Activated CD4-positive, alpha-beta T cell treated with anti-CD3 and anti-CD28 coated beads, Interleukin-2, amount 10 ng/mL, durations not matched to agents 24 days and 14 days (primary cell): ENCODE measurements at places on chromosomes 1 and 21. TPM values are rescaled to one million over a fixed set of nuclear protein-coding genes. Genes with fewer than 3 reads are reported as not detected.

GRCh38 chr1:225944387-225944786, 3.4 kb upstream of the LEFTY2 start:
- no peak for DNase-seq
- no peak overlapping the region for H3K4me3 ChIP-seq
- peaks cover 7% of the 10 kb centered on the region for H3K4me1 ChIP-seq
- H3K27me3 ChIP-seq, result peaks cover 15% of the 10 kb centered on the region

- no peak for DNase-seq
- H3K36me3 ChIP-seq, result no peaks in the 10 kb centered on the region
- H3K4me1 ChIP-seq, result peaks cover 7% of the 10 kb centered on the region
- H3K27me3 ChIP-seq, result peaks cover 46% of the 10 kb centered on the region
- no peak overlapping the region for H3K4me3 ChIP-seq
- H3K27ac ChIP-seq, result no peak overlapping the region
These were observed 4.3 kb downstream of the F3 start for GRCh38 chr1:94537254-94537653.

GRCh38 chr1:97120806-97121205, 399.2 kb downstream of the PTBP2 start:
- H3K27ac ChIP-seq, result no peak overlapping the region
- DNase-seq, result no peak
- H3K4me1 ChIP-seq, result no peaks in the 10 kb centered on the region
- no peaks in the 10 kb centered on the region for H3K27me3 ChIP-seq
- no peaks in the 10 kb centered on the region for H3K36me3 ChIP-seq
- H3K4me3 ChIP-seq, result no peak overlapping the region

GRCh38 chr21:14235101-14235500, 19.1 kb downstream of the RBM11 start:
- H3K27me3 ChIP-seq, result no peaks in the 10 kb centered on the region
- no peaks in the 10 kb centered on the region for H3K4me1 ChIP-seq
- no peaks in the 10 kb centered on the region for H3K36me3 ChIP-seq

- no peaks in the 10 kb centered on the region for H3K36me3 ChIP-seq
- H3K4me1 ChIP-seq, result peaks cover 9% of the 10 kb centered on the region
- peaks cover 22% of the 10 kb centered on the region for H3K27me3 ChIP-seq
These were observed 6.1 kb upstream of the ADAMTS1 start for GRCh38 chr21:26851109-26851944.

- H3K4me3 ChIP-seq, result no peak overlapping the region
- H3K36me3 ChIP-seq, result no peaks in the 10 kb centered on the region
- DNase-seq, result no peak
- no peaks in the 10 kb centered on the region for H3K27me3 ChIP-seq
These were observed 417.3 kb downstream of the USH2A start for GRCh38 chr1:216005916-216006315.

DNA sequence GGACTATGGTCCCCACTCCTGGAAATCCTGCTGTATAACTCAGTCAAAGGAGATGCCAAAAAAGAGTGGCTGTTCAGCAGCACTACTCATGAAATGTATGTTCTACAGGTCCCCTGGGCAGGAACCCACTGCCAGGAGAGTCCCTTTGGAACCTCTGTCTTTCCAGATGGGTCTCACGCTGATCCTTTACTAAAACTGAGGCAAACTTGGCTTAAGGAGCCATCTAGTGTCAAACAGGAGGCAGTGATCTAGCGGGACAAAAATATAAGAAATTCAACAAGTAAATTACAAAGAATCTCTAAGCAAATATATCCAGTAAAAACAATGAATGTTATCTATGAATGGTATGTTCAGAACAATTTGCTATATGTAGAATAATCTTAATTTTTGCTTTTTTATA, 80.5 kb upstream of the PRMT6 start:
- H3K4me3 ChIP-seq, result no peak overlapping the region
- no peak for DNase-seq
- H3K36me3 ChIP-seq, result no peaks in the 10 kb centered on the region

GRCh38 chr1:200738327-200738948, at the start of gene CAMSAP2:
CAMSAP2 (plus strand) TSS chr1:200738893; CDS start chr1:200739828, 935 bp downstream.
- H3K4me3 ChIP-seq, result peak within 1 kb of the TSS; percentile 94
- DNase-seq, result peak; percentile 89
- peaks cover 21% of the 10 kb centered on the region for H3K4me1 ChIP-seq

DNA sequence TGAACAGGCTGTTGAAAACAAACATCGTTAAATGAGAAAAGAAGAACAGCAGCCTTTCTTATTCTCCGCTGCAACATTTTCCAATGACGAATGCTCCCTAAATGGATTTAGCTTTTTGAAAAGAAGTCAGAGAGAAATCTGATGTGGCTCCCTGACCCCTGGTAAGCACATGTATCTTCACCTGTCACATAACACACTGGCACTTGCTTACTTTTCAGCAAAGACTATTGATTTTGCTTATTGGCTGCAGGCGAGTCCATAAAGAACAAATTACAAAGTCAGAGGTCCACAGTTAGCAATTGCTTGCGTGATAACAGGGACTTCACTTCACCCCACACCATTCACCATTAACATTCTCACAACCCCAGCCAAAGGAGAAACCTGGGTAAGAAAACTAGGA, 362.8 kb downstream of the GPATCH2 start:
- no peak overlapping the region for H3K4me3 ChIP-seq
- H3K36me3 ChIP-seq, result no peaks in the 10 kb centered on the region
- H3K27me3 ChIP-seq, result no peaks in the 10 kb centered on the region

GRCh38 chr1:15282038-15282437, 35.0 kb downstream of the FHAD1 start:
- no peaks in the 10 kb centered on the region for H3K4me1 ChIP-seq
- no peaks in the 10 kb centered on the region for H3K36me3 ChIP-seq
- DNase-seq, result no peak
- no peak overlapping the region for H3K4me3 ChIP-seq

DNA sequence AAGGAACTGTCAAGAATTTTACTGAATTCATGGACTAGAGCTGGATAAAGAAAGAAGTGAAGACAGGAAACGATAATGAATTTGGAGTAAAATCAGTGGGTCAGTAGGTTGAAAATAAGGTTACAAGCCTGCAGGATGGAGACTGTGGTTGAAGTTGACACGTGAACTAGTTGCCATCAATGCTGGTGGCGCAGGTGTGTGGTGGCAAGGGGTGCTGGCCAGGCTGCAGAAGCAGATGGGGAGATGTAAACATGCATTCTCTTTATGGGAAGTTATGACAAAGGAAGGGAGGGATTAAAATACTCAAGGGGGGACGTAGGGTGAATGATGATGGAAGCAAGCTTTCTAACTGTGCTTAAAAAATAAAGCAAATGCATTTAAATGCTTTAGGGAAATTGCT, 263.1 kb downstream of the KCNJ6 start:
- H3K27ac ChIP-seq, result no peak overlapping the region
- H3K4me1 ChIP-seq, result no peaks in the 10 kb centered on the region
- peaks cover 2% of the 10 kb centered on the region for H3K27me3 ChIP-seq
- DNase-seq, result no peak
- no peak overlapping the region for H3K4me3 ChIP-seq

DNA sequence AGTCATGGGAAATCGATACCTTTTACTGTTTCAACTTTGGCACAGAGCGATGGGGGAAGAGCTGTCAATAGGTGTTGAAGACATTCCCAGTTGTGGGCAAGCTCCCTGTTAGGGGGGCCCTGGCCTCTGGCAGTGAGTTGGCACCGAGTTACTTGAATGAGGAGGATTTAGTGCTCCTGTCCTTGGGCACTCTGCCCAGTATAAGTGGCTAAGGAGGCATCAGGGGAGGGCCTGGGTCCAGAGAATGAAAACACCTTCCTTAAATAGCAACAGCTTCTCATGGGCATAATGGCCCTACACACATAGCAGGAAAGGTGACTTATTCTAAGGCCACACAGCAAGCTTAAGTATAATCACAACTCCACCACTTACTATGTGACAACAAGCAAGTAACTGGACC, 664.4 kb downstream of the PTPRU start:
- DNase-seq, result no peak
- no peaks in the 10 kb centered on the region for H3K4me1 ChIP-seq
- peaks cover 22% of the 10 kb centered on the region for H3K27me3 ChIP-seq
- H3K4me3 ChIP-seq, result no peak overlapping the region
- H3K36me3 ChIP-seq, result no peaks in the 10 kb centered on the region

- peaks cover 43% of the 10 kb centered on the region for H3K4me1 ChIP-seq
- no peaks in the 10 kb centered on the region for H3K36me3 ChIP-seq
- peak overlapping the region; percentile 78 for H3K4me3 ChIP-seq
These were observed 28.2 kb downstream of the CD34 start for GRCh38 chr1:207882692-207883091.

GRCh38 chr1:1179983-1180861, 6.5 kb downstream of the TTLL10 start:
- no peak overlapping the region for H3K27ac ChIP-seq
- H3K4me3 ChIP-seq, result no peak overlapping the region

GRCh38 chr21:37682966-37683365, 233.3 kb downstream of the KCNJ6 start:
- no peaks in the 10 kb centered on the region for H3K36me3 ChIP-seq
- H3K27me3 ChIP-seq, result peaks cover 19% of the 10 kb centered on the region
- no peak for DNase-seq
- no peaks in the 10 kb centered on the region for H3K4me1 ChIP-seq
- no peak overlapping the region for H3K4me3 ChIP-seq

DNA sequence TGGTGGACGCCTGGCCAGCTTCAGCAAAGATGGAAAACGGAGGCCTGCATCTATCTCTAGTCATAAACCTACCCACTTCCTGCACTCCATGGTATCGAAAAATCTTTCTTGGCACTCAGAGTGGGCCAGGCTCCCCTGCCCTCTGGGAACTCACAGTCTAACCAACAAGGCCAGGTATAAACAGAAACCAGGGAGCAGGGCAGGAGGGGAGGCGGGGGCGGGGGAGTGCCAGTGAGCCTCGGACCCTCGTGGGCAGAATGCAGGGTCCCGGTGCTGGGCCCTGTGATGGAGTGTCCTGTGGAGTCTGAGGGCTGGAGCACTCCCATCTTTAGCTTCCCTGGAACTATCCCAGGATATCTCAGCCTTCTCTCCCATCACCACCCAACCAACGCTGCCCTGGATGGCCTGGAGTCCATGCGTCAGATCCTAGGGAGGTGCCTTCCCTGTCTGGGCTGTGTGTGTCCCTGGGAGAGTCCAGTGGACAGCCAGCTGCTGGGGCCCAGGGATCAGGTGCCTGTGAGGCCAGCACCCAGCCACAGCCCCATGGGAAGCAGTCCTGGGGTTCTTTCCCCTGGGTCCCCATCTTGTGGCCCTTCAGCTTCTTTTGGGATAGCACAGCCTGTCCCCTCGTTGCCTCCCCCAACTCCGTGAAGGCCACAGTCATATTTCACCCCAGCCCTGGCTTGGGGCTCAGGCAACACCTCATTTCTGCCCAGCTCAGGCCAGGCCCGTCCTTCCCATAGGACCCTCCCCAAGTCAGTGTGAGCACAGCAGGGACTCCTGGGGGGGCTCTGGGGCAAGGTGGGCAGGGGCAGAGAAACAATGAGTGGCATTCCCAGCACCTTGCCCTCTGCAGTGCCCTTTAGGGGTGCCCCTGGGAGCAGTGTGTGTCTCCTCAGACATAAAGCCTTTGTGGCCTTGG, 1.1 kb upstream of the EPS8L3 start:
- peaks cover 4% of the 10 kb centered on the region for H3K4me1 ChIP-seq
- H3K27me3 ChIP-seq, result no peaks in the 10 kb centered on the region
- peak overlapping the region; percentile 36 for H3K27ac ChIP-seq

DNA sequence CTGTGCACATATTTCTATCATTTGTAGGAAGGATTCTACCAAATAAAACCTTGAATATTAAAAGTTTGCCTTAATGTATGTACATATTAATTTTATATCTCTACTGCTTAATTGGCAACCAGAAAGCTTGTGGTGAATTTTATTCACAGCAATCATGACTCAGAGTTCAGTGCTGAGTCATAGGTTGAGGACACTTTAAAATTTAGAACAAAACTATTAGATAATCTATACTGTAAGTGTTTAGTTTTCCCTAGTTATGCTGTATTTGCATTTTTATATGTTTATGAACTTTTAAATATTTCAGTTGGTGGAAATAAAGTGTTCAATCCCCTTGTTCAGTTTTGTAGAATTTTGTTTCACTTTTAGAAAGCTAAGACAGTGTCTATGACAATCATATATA, 841.5 kb downstream of the KCNT2 start:
- DNase-seq, result no peak
- H3K27me3 ChIP-seq, result no peaks in the 10 kb centered on the region

DNA sequence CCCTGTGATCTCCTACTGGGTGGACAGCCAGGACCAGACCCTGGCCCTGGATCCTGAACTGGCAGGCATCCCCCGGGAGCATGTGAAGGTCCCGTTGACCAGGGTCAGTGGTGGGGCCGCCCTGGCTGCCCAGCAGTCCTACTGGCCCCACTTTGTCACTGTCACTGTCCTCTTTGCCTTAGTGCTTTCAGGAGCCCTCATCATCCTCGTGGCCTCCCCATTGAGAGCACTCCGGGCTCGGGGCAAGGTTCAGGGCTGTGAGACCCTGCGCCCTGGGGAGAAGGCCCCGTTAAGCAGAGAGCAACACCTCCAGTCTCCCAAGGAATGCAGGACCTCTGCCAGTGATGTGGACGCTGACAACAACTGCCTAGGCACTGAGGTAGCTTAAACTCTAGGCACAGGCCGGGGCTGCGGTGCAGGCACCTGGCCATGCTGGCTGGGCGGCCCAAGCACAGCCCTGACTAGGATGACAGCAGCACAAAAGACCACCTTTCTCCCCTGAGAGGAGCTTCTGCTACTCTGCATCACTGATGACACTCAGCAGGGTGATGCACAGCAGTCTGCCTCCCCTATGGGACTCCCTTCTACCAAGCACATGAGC, 17.2 kb upstream of the SLC25A44 start:
- no peak overlapping the region for H3K4me3 ChIP-seq
- H3K27me3 ChIP-seq, result no peaks in the 10 kb centered on the region
- H3K27ac ChIP-seq, result no peak overlapping the region
- H3K36me3 ChIP-seq, result no peaks in the 10 kb centered on the region
- peaks cover 13% of the 10 kb centered on the region for H3K4me1 ChIP-seq
- no peak for DNase-seq

- H3K4me3 ChIP-seq, result no peak overlapping the region
- peak overlapping the region; percentile 72 for H3K27ac ChIP-seq
- DNase-seq, result no peak
- peaks cover 29% of the 10 kb centered on the region for H3K36me3 ChIP-seq
- no peaks in the 10 kb centered on the region for H3K27me3 ChIP-seq
- peaks cover 14% of the 10 kb centered on the region for H3K4me1 ChIP-seq
These were observed 10.4 kb downstream of the LRRC42 start for GRCh38 chr1:53956308-53957168.

DNA sequence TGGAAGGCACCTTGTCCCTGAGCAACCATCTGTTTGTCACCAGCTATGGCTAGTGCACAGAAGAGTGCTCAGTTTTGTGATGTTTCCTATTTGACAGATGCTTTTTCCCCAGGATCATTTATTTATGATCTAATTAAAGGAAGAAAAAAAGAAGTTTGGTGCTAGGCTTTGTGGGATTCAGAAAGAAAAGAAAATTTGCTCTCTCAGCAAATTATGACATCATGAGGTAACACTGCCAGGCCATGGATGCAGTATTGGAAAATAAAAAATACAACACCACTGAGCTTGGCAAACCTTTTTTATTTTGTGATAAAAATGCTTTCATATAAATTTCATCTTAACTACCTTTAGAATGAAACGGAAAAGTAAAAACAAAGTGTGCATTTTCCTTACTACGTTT, 15.5 kb upstream of the ADAM30 start:
- peak; percentile 8 for DNase-seq
- peaks cover 45% of the 10 kb centered on the region for H3K36me3 ChIP-seq
- no peaks in the 10 kb centered on the region for H3K27me3 ChIP-seq
- no peak overlapping the region for H3K4me3 ChIP-seq

- no peak for DNase-seq
- H3K36me3 ChIP-seq, result no peaks in the 10 kb centered on the region
- H3K4me3 ChIP-seq, result no peak overlapping the region
These were observed 10.1 kb downstream of the TNNI3K start for GRCh38 chr1:74245168-74245772.

Gene AIRE
- 0.05 TPM in 1 of 2 replicates, not detected in the other for total RNA-seq

Gene HPDL
- 39.6 and 39.8 TPM in 2 replicates for total RNA-seq

Gene FBXO42
- 20.4 and 20.8 TPM in 2 replicates for total RNA-seq

Gene SLAMF9
- total RNA-seq, result not detected in 2 replicates

Gene GADD45A
- total RNA-seq, result 33.4 and 36.7 TPM in 2 replicates

Gene FCAMR
- not detected in 2 replicates for total RNA-seq

Gene DDR2
- 0.37 and 0.45 TPM in 2 replicates for total RNA-seq
